ENCODE measurements at places on chromosomes 4 and X.
A peak's percentile ranks its signal among the peaks of the same experiment; 100 is the strongest.

DNA sequence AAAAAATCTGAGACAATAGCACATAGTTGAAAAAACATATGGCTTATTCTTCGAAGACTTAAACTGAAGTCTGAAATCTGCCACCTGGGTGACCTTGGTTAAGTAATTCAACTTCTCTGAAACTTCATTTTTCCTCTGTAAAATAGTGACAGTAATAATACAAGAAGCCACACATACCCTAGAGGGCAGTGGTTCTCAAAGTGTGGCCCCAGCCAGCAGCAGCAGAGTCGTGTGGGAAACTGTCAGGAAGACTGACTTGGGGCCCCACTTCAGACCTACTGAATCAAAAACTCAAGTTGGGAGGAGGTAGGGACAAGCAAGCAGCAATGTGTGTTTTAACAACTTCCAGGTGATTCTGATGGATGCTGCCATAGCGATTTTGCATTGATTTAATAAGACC lies 249.9 kb downstream of the HNRNPD start:
- DNase-seq = no peak

- DNase-seq = no peak
Measured at GRCh38 chr4:159268607-159269006, 165.7 kb downstream of the RAPGEF2 start.

DNA sequence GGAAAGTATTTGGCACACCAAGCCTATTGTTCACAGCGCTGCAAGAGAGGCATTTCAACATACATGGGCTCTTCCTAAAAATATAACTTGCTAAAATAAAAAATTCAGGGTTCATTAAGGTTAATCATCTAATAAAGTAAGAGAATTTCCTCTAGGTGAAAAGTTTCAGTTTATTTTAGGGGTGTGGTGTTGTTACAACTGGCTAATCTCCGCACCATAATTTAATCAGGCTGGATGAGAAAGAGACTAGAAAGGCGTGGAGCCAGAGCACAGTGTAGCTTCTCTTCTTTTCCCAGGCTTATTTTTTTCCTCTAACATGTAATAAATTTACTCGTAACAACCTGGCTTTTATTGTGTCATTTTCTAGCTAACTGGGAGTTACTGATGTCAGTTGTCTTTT lies 47.9 kb downstream of the FHL1 start:
- no peak for DNase-seq

DNA sequence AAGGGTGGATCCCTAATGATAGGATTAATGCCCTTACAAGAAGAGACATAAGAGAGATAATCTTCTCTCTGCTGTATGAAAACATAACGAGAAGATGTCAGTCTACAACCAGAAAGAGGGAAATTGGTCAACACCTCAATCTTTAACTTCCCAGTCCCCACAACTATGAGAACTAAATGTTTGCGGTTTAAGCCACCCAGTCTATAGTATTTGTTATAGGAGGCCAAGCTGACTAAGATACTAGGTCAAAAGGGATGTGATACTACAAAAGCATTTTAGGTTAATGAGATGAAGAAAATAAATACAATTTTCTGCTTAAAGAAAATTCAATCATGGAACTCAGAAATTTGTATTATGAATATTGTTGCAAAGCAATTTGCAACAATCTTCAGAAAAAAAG lies 55.4 kb upstream of the LHFPL1 start:
- no peak for DNase-seq

DNA sequence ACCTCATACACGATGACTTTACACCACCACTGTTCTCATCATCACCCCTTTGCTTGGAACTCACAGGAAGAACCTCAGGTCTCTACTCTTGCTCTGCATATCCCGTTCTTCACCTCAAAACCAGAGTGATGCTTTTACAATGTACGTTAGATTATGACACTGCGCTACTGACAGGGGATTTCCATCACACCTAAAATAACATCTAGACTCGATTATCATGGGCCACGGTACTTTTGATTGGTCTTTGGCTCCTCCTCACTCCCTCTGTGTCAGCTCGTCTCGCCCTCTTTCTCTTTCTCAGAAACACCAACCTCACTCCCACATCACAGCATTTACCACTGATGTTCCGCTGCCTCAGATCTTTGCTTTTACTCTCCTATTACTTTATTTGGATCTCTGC lies 172.4 kb downstream of the TLL1 start:
- DNase-seq = no peak

DNA sequence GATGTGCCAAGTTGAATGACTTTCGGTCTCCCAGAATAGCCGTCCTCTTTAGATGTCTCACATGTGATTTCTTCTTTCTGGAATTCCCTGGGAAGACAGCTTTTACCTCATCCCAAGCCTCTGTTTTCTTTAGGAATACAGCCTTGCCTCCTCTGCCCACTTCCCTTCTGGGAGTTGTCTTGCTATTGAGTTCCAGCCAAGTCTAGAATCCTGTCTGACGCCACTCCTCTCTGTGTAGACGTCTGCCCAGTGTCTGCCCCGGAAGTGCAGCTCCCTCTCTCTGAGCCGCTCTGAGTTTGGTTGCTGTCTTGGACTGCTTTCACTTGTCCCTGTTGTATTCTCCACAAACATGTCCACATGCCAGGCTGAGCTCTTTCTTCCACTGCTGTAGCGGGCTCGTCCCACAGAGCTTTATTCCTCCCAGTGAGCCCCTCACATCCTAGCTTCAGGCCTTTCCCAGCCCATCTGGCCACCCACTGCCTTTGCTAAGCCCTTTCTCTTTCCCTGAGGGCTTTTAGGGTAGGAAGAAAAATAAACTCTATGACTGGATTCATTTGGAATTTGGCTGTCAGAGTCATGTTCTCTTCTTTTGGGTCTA lies 9.0 kb upstream of the IGFBP7 start:
- peak; percentile 85 for DNase-seq

DNA sequence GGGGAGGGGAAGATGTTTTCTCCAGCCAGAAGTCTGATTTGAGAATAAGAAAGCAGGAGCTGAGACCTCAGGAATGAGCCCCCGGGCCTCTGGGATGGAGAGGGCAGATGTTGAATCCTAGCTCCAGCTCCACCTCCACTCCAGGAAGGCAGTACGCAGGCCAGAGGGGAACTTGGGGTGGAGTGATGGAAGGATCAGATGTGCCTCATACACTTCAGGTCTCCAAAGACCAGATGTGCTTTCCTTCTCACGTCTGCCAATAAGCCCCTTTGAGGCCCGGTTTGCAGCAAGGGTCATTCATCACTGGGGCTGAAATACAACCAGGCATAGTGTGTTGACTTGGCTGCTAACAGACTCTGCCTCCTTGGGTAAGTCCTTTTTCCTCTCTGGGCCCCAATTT lies 28.1 kb downstream of the STARD8 start:
- no peak for DNase-seq

GRCh38 chr4:145782756-145783155 lies 102.8 kb downstream of the C4orf51 start:
- peak; percentile 44 for DNase-seq

DNA sequence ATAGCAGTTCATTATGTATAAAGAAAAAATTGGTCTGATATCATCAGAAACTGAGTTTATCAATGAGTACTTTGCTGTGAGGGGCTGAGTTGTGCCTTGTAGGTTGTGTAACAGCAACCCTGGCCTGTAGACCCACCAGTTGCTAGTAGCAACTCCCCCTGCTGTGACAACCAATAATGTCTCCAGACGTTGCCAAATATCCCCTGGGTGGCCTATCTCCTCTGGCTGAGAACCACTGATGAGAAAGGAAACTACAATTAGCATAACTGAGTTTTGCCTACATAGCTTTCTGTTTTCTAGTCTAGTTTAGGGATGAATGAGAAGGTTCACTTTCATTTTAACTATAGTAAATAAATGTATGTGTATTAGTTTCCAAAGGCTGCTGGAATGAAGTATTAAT lies 234.1 kb downstream of the CPE start:
- DNase-seq = no peak

GRCh38 chr4:150039274-150040127 lies 38.7 kb upstream of the DCLK2 start:
- DNase-seq = no peak

- no peak for DNase-seq
Measured at GRCh38 chrX:10944136-10944885, 166.8 kb upstream of the HCCS start.

DNA sequence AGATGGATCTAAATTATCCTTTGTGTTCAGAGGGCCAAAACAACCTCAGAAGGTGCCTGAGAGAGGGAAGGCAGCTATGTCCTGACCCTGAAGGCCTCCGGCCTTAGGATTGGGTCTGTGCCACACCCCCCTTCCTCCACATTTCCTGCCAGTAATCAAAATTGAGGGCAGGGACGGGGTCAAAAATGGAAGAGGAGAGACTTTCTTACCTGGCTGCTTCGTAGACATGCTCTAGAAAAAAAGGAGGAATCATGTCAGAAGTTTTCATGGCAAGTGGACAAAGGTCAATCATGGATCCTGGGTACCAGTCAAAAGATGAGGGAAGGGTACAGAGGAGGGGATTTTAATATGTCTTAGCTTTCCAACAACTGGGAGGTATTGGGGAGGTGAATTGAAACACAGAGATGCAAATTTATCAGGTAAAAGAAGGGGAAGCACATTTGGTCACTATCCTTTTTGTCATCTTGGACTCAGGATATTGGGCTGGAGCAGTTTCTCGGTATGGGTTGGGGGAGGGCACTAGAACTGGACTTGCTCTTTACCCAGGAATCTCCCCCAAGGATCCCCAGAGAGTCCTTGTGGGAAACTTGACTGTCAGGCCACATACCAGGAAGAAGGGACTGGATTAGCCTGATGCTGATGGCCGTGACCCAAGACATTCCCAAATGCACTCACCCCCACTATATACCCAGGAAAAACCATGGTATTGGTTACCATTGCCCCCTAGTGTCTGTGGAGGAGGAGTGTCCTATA lies 17.1 kb downstream of the VSIG4 start:
- no peak for DNase-seq

DNA sequence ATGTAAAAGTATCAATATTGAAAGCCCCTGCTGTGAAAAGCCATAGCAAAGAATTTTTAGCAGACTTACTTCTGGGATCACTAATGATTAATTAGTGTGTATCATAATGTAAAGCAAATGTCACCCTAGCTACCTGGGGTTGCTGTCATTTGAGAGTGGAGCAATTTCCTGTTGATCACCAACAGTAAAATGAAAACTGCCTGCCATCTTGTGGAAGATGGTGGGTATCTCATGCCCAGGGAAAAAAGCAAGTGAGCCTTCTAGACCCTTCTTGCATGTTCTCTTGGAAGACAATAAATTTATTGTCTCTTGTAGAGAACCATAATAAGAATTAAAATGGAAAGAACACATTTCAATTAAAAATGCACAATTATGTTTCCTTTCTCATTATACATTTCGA lies 360.2 kb downstream of the ZIC3 start:
- DNase-seq = no peak

GRCh38 chr4:6377626-6378492 lies 94.6 kb downstream of the PPP2R2C start:
- DNase-seq = no peak

DNA sequence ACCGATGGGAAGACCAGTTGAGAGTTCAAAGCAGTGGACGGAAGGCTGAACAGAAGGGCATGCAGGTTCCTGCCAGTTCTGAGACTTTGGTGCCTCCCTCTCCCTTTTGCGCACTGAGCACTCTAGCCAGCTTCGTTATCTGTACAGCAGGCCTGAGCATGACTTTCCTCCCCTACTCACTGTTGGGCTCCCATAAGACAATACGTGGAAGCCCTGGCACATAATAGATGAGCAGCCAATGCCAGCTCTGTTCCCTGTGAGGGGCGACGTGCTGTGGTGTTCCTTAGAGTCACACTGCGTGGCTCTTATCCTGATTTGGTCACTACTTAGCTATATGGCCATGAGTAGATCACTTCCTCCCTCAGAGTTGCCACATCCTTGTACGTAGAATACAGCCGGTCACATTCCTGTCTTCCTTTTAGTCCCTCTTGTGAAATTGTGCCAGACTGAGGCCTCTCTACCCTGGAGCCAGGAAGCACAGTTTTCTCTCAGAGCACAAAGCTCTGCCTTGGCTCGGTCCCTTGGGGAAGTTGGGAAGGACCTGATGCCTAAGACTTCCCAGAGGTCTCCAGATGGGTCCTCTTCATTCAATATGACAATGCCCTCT lies 160.4 kb upstream of the MAMLD1 start:
- DNase-seq = peak; percentile 67

- DNase-seq = no peak
Measured at GRCh38 chr4:75686346-75686745, 13.1 kb upstream of the G3BP2 start.

DNA sequence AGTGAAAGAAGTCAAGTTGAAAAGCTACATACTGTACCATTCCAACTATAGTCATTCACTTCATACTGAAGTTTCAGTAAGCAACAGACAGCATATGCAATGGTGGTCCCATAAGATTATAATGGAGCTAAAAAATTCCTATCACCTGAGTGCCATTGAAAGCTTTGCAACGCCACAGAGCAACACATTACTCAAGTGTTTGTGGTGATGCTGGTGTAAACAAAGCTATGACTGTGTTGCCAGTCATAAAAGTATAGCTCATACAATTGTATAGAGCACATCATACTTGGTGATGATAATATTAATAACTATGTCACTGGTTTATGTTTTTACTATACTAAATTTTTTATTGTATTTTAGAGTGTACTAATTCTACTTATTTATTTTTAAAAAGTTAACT lies 78.9 kb downstream of the NAF1 start:
- peak; percentile 68 for DNase-seq

- no peak for DNase-seq
Measured at GRCh38 chr4:52783069-52783468, 31.8 kb upstream of the ERVMER34-1 start.

DNA sequence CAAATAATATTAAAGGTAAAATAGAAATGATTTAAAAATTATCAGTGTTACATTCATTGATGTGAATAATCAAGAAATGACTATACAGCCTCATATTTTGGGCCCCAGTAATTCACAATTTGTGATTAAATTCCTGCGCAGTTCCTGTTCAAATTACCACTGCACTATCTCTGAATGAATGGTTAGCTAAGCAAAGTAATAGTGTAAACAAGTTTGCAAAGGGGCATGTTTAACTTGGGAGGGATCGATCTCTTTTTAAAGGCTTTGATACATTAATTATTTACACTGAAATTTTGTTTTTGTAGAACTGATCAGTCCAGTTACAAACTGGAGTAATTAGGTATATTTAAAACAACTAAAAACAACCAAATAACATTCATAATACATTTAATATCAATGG lies 784.4 kb downstream of the RPA4 start:
- no peak for DNase-seq

GRCh38 chrX:153744210-153745066 lies 19.6 kb upstream of the PLXNB3 start:
- DNase-seq = peak; percentile 25

DNA sequence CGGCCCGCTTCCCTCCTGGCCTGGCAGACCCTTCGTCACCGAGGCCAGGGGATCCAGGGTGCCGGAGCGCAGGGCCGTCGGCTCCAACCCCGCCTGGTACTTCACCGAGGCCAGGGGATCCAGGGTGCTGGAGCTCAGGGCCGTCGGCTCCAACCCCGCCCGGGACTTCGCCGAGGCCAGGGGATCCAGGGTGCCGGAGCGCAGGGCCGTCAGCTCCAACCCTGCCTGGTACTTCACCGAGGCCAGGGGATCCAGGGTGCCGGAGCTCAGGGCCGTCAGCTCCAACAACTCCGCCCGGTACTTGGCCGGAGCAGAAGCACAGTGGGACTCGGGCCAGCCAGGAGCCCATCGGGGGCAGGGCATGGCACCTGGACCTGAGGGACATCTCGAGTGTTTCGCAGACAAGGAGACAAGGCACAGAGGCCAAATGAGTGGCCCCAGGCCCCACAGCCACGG lies 85.1 kb downstream of the FAM53A start:
- no peak for DNase-seq

- no peak for DNase-seq
Measured at GRCh38 chr4:154562697-154563254, at the start of gene FGB. Gene FGB (plus strand): TSS chr4:154563011. CDS start chr4:154563019, 8 bp downstream.
